ENCODE measurements at places on chromosomes 6 and 20.

- no peak for DNase-seq
Measured at GRCh38 chr20:38926934-38927616, 858 bp downstream of the FAM83D start.

DNA sequence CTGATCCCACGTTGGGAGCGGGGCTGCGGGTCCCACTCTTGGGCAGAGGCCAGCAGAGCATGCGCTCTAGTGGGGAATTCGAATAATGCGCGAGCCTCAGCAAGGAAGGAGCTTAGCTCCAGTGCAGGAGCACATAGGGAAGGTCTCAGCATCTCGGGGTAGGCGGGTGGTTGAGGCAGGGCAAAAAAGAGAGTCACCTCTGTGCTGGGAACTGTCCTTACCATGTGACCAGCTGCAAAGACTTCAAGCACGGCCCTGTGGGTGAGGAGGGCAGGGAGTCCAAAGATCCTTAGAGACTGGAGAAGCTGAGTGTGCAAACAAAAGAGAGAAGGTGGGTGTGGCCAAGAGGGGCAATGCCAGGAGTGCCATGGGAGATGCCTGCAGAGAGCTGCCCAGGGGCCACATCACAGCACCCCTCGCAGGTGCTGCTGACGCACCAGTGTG, 79.2 kb upstream of the CD93 start:
- DNase-seq: no peak

GRCh38 chr6:72290620-72291019, 331.2 kb upstream of the KCNQ5 start:
- no peak for DNase-seq

- no peak for DNase-seq
Measured at GRCh38 chr6:71642120-71642519, 244.2 kb upstream of the RIMS1 start.

- no peak for DNase-seq
Measured at GRCh38 chr6:13445005-13445743, 42.2 kb downstream of the GFOD1 start.

DNA sequence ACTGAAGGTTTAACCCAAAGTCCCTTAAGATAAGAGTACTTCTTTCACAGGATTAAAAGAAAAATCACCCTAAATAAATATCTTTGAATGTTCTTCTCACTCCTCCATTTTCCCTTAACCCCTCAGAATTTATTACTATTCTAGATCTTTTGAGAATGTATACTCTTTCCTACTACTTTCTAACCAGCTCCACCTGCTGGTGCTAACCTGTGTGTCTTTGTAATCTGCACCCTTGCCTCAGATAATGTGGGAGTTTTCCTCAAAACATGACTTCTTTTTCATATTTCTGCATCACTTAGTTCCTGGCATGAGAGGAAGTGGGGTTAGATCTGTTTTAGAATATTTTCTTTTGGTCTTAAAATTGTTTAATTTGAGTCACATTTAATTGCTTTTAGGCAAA, 394.2 kb downstream of the BMP2 start:
- DNase-seq: no peak

DNA sequence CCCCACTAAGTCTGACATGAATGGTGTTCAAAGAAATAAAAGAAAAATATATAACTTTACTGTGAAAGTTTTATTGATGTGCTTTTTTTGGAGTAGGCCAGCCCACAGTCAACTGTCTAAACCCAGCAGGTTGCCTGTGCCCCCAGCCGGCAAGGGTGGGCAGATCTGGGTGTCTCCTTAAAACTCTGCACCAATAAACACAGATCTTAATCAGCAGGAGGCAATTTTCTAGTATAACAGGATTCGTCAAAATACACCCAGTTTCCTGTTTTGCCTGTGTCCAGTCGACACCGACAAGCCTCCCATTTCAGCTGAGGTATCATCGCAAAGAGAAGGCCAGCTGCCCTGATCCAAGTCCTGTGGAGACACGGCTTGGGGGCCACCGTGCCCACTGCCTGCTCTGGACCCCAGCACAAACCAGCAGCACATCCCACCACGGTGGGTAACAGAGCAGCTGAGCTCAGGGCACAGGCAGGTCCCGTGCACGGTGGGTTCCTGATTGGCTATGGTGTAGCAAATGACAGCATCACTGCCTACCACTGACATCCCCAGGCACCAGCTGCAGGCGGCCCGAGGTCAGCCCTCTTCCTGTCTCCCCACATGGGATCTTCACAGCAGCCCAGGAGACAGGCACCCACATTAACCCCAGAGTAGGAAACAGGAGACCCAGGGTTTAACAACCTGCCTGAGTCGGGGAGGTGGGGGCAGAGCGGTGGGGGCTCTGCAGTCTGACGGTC, 15.7 kb downstream of the BMP7 start:
- DNase-seq: no peak

DNA sequence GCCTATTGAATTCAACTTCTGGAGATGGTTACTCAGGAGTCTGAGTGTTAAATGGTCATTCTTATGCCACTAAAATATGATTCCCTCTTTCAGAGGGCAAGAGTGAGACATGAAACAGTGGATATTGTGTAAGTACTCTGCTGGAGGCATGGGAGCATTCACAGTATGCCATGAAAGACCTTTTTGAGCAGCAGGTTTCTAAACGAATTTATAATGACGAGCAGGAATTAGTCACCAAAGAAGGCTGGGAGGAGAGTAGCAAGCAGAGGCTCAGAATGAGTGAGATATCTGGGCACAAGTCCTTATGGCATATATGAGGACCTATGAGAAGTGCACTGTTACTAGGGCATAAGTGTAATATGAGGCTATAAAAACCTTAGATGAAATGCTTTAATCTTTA, 10.9 kb upstream of the MYB start:
- DNase-seq: no peak

Data from activated CD4-positive, alpha-beta T cell treated with anti-CD3 and anti-CD28 coated beads, Interleukin-2, amount 50 U/mL, for 4 hours (primary cell).